GM23248 (cell line): ENCODE measurements at places on chromosomes 6 and 20. TPM values are rescaled to one million over a fixed set of nuclear protein-coding genes. Genes with fewer than 3 reads are reported as not detected.

- H3K27me3 ChIP-seq: peaks cover 9% of the 10 kb centered on the region
- no peaks in the 10 kb centered on the region for H3K4me1 ChIP-seq
- no peaks in the 10 kb centered on the region for H3K36me3 ChIP-seq
- DNase-seq: no peak
- H3K4me3 ChIP-seq: no peak overlapping the region
These were observed 2.7 kb downstream of the HLA-B start for GRCh38 chr6:31354158-31354863.

Gene OSBPL2
- 22.4 and 27.9 TPM in 2 replicates for total RNA-seq

Gene GTSF1L
- not detected in 2 replicates for total RNA-seq

Gene ZNF311
- 0.54 and 0.76 TPM in 2 replicates for total RNA-seq

Gene PCIF1
- total RNA-seq: 4.2 and 5.3 TPM in 2 replicates

DNA sequence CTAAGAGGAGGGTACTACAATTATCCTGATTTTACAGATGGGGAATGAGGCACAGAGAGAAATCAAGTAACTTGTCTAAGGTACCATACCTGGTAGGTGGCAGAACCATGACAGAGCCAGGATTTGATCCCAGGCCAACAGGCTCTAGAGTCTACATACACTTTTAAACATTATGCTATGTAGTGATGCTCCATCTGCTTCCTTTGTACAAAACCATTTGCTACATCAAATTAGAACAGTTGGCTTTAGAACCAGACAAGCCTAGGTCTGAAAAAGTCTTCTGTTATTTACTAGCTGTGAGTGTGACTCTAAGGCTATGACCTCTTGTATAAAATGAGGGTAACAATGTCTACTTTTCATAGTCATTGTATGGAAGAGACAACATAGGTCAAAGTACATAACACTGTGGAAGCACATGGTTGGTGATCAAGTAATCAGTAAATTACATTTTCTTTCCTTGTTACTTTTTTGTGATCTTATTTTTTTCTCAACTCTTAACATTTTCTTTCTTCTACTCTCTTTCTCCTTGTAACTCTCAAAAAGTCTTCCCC, 122.1 kb downstream of the PDSS2 start:
- H3K4me1 ChIP-seq: no peaks in the 10 kb centered on the region; the same call in 1 of the 2 replicates
- H3K27me3 ChIP-seq: no peaks in the 10 kb centered on the region
- H3K27ac ChIP-seq: no peak overlapping the region
- no peak overlapping the region for H3K4me3 ChIP-seq
- DNase-seq: no peak

DNA sequence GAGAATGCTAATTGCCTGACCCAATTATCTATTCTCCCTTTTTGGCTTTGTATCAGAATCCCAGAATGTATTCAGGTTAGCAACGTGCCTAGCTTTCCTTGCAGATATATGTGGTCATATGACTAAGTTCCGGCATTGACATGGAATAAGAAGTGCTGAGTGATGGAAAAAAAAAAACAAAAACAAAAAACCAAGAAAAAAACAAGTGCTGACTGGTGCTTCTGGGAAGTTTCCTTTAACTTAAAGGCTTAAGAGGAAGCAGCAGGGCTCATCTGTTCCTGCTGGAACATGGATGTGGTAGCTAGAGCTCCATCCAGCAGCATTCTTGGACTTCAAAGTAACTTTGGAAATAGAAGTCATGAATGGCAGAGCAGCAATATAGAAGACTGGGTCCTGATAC, 10.4 kb upstream of the RPF2 start:
- no peaks in the 10 kb centered on the region for H3K4me1 ChIP-seq
- no peaks in the 10 kb centered on the region for H3K27me3 ChIP-seq
- H3K4me3 ChIP-seq: no peak overlapping the region
- peaks cover 4% of the 10 kb centered on the region; the same call in 1 of the 2 replicates for H3K36me3 ChIP-seq

DNA sequence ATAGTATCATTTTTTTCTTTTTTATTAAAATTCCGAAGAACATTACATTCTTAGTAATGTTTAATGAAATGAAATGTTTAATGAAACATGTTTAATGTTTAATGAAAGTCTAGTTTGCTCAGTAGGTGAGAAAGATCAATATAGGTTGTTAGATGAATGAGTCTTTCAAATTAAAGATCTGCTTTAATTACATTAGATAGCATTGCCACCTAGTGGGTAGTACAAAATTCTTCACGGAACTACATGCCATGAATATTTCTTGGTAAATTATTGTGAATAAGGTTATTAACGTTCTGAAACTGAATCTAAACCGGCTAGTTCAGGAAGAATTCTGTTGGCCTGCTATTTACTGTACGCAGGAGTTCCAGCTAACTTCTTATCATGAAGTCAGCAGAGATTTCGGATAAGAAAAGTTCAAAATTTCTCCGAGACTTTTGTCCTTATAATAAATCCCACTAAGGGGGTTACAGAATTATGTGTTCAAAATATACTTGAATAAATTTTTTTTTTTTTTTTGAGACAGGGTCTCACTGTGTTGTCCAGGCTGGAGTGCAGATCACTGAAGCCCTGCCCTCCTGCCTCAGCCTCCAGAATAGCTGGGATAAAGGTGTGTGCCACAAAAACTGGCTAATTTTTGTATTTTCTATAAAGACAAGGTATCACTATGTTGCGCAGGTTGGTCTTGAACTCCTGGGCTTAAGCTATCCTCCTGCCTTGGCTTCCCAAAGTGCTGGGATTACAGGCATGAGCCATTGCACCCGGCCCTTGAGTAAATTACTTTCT, 7.9 kb upstream of the GMNN start:
- no peaks in the 10 kb centered on the region for H3K36me3 ChIP-seq
- peak; percentile 68 for DNase-seq
- no peaks in the 10 kb centered on the region for H3K27me3 ChIP-seq
- H3K27ac ChIP-seq: no peak overlapping the region
- H3K4me3 ChIP-seq: no peak overlapping the region

DNA sequence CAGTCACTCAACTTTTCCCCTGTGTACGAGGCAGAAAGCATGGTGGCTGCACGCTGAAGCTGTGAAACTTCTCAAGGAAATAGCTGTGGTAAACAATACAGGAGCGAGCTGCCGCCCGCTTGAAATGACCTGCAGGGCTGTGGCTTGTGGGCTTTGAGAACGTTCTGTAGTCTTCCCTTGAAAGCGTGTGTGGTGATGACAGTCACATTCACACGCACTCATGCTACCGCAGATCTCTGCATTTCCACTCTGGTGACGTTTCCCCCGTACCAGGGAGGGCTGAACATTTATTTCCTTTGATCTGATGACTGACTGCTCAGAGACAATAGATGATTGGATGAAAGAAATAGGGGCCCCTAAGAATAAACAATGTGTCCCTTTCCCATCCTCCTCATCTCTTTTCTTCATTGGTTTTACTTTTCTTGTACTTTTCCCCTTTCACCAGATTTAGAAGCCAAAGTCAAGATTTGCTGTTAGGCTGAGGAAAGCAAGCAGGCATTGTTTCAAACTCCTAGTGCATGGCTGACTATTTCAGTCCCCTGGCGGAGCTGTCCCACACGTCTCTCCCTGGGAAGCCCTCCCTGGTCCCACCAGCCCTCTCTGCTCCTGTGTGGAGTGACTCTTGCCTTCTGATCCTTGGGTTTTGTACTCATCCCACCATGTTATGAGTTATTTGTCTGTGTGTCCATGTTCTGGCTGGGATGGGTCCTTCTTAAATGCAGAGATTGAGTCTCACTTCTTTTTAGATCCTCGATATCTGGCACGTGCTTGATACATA, 3.9 kb downstream of the SYTL3 start:
- no peak overlapping the region for H3K4me3 ChIP-seq
- H3K27ac ChIP-seq: peak overlapping the region; percentile 99
- H3K27me3 ChIP-seq: no peaks in the 10 kb centered on the region

DNA sequence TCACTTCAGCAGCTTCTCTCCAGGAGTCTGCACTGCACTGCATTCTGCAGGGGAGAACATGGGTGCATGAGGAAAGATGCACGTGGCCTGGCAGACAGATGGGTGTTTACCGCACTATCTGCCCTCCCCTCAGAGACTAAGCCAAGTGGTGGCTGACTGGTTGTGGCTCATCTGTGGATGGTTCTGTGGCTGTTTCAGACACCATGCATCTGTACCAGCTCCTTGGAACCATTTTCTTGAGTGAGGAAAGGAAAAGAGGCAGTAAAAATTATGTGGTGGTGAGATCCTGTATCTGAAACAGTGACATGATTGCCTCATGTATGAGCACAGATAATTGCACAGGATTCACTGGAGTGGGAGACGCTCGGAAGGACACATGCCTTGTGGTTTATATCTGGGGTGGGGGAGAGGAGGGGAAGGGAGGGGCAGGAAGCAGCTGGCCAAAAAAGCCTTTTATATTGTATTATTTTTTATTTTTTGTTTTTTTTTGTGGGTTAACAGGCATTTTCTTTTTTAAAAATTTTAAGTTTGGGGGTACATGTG, 161.7 kb downstream of the ERMARD start:
- no peaks in the 10 kb centered on the region for H3K36me3 ChIP-seq
- no peaks in the 10 kb centered on the region for H3K4me1 ChIP-seq
- 0 out of 2 replicates have a peak, but pooled peaks cover 6% of the 10 kb centered on the region for H3K27me3 ChIP-seq
- no peak overlapping the region for H3K4me3 ChIP-seq
- no peak for DNase-seq

Gene HCRTR2
- total RNA-seq: not detected in 2 replicates

- peak; percentile 24 for DNase-seq
- H3K27ac ChIP-seq: no peak overlapping the region
- no peak overlapping the region for H3K4me3 ChIP-seq
- peaks cover 74% of the 10 kb centered on the region for H3K27me3 ChIP-seq
- peaks cover 6% of the 10 kb centered on the region; the same call in 1 of the 2 replicates for H3K4me1 ChIP-seq
These were observed 28.3 kb upstream of the CSNK2A1 start for GRCh38 chr20:571754-572441.

Gene PMEPA1
- total RNA-seq: 6.1 and 6.6 TPM in 2 replicates
